Spinal cord (tissue), 10 donors: ENCODE measurements at places on chromosomes 3 and 15. TPM values are rescaled to one million over a fixed set of nuclear protein-coding genes. Genes with fewer than 3 reads are reported as not detected.

The DUOXA1 gene
- not detected for polyA plus RNA-seq

The LRRIQ4 gene
- polyA plus RNA-seq, result 0.19 TPM

DNA sequence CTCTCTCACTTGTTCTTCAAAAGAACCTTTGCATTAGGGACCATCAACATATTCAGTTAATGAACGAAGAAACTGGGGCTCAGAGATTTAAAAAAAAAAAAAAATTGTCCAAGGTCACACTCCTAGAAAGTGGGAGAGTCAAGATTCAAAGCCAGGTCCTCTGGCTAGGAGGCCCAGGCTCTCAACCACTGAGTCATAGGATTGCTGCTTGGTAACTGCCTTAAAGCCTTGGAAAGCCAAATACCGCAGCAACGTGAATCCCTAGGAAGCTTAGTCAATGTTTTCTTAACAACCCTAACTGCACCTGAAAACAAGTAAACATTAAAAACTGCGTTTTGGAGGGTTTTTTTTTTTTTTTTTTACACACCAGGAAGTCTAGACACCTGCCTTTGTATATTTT lies 156.8 kb downstream of the WNT5A start:
- DNase-seq, result no peak

The COL6A6 gene
- polyA plus RNA-seq, result 1.0 TPM

DNA sequence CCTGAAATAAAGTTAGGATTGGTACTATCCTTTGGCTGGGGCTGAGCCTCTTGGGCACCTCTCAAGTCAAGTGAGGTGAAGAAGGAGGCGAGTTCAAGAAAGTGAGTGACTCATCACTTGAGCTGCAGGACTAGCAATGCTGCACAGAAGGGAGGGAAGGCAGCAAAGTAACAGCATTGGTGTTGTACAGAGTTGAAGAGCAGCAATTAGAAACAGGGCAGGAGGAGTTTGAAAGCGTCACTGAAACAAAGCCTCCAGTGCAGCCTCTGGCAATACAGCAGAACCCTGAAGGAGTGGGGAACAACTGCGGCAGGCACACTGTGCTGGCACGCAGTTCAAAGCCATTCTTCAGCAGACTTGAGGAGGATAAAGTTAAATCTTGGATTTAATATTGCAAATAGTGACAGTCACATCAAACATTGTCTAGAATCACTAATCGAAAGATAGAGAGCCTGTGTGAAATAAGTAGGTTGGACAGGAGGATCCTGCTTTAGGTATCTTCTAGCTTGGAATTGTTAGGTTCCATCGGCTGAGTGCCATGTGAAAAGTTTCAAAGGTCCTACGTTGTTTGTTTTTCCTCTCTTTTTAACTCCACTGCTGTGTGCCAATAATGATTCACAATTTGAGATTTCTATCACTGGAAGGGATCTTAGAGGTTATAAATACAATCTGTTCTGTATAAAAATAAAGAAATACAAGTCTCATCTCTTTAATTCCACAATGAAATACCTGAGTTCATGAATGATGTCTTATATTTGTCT lies 479.8 kb downstream of the NAALADL2 start:
- no peak for DNase-seq

The C3orf52 gene
- 1.4 TPM for polyA plus RNA-seq

DNA sequence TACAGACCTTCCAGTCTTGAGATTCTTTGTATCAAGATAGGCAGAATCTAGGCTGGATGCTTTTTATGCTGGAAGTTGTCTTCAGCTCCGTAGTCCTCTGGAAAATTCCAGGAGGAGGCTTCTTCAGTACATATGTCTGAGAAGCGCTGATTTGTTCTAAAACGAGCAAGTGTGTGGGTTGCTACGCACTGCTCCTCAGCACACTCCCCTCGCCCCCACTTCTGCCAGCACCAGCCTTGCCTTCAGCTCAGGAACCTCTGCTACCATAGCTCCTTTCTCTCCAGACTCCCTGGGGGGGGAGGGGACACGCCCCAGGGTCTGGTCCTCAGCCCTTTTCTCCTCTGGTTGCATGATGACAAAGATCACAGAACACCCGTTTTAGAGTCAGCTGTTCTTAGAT lies 75.5 kb upstream of the TRA2B start:
- no peak for DNase-seq

The MUSTN1 gene
- 14.2 TPM for polyA plus RNA-seq

- no peak for DNase-seq
Measured at GRCh38 chr3:59850417-59850816, 800.6 kb upstream of the CFAP20DC start.

GRCh38 chr3:138474163-138474562 lies 39.7 kb downstream of the ESYT3 start:
- no peak for DNase-seq

The FOXL2NB gene
- 1.4 TPM for polyA plus RNA-seq

GRCh38 chr3:121994551-121994950 lies 27.5 kb downstream of the ILDR1 start:
- DNase-seq, result no peak

- DNase-seq, result no peak
Measured at GRCh38 chr3:70974747-70975146, 608.8 kb downstream of the FOXP1 start.

The BSN gene
- polyA plus RNA-seq, result 19.4 TPM

DNA sequence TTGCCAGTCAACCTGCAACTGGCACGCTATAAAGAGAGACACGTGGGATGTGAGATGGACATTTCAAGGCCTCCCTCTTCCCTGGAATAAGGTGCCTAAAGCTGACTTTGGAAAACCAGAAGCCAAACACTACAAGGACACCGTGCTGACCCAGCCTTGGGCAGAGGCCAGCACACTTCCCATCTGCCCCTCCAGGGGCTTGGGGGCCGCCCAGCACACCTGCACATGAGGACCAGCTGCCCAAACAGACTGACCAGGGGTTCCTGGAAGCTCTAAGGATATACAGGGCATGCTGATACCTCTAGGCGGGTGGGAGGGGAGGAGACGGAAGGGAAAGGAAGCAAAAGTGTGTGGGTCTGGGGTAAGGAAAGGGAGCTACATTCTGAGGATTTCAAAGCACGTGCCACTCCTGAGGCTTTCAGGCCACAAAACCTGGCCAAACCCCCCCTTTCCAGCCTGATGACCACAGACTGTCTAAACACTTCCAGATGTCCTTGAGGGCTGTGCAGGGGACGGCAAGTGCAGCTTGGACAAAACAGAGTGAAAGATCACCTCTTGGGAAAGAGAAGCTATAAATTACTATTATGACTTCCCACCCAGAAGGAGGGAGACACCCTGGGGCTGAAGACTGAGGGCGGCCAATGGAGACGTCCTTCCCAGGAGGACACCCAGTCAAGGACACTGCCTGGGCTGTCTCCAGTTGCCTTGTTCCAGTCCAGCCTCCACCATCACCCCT lies 57.9 kb downstream of the ADCY5 start:
- no peak for DNase-seq

DNA sequence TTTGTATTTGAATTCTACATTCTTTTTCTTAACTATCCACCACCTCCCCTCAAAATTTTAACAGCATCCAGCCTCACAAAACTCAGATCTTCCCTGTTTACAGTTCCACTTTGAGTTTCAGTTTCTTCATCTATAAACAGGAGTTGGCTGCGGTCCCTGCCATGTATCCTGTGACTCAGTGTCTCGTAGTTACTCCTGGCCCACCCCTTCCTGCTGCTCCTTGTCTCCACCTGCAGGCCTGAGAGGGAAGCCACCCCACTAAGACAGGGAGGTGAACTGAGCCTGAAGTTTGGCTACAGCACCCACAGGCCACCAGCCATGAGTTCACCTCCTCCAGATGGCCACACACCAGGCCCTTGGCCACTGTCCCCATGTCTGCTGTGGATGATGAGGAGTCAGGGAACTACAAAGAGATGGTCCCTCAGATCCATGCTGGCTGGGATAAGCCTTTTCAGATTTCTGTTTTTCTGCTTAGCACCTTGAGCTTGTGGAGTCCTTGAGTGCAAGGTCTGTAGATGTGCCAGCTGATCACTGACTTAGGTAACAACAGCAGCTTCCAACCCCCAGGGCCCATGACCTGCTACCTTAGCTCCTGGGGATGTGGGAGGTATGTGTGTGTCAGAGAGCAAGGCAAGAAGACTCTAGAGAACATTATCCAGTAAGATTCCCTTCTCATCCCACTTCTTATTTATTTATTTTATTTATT lies 37.5 kb downstream of the CD86 start:
- no peak for DNase-seq

DNA sequence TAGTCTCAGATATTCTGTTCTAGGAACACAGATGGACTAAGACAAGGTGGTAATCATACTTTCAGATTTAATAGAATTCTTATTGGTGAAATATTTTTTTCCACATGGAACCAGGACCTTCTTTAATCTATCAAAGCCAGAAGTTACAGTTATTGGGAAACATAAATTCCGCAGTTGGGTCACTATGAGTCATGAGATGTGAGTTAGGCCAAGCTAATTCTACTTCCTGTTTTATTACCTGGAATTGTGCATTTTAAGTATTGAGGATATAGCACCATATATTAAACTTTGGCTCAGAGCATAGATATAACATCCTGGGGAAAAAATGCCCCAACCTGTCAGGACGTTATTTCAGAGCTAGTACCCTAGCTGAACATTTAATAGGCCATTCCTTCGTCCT lies 96.4 kb upstream of the P3H2 start:
- DNase-seq, result no peak

The KNG1 gene
- 0.63 TPM for polyA plus RNA-seq

The SLC28A2 gene
- polyA plus RNA-seq, result 0.32 TPM
